Upper lobe of right lung (tissue), 1 donor: ENCODE measurements at places on chromosomes 5 and 9.
A peak's percentile ranks its signal among the peaks of the same experiment; 100 is the strongest.

DNA sequence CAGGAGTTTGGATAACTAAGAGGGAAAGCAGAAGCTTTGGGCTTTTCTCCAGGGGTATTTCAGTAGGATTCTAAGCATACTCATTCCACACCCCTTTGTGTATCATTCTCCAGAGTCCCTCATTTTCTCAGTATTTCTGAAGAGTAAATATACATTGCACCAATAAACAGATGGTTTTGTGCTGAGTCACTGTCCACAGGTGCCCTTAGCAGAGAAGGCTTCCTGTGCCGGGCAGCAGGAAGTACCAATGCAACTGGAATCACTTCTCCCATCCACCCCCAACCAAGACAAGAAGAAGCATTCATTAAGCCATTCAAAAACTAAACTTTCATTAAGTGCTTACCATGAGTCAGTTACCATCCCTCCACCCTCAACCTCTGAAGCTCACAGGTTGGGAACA, 3.6 kb upstream of the CCNJL start:
- H3K27me3 ChIP-seq: no peaks in the 10 kb centered on the region
- H3K4me1 ChIP-seq: peaks cover 16% of the 10 kb centered on the region
- no peak for DNase-seq
- H3K36me3 ChIP-seq: no peaks in the 10 kb centered on the region
- H3K4me3 ChIP-seq: no peak overlapping the region

DNA sequence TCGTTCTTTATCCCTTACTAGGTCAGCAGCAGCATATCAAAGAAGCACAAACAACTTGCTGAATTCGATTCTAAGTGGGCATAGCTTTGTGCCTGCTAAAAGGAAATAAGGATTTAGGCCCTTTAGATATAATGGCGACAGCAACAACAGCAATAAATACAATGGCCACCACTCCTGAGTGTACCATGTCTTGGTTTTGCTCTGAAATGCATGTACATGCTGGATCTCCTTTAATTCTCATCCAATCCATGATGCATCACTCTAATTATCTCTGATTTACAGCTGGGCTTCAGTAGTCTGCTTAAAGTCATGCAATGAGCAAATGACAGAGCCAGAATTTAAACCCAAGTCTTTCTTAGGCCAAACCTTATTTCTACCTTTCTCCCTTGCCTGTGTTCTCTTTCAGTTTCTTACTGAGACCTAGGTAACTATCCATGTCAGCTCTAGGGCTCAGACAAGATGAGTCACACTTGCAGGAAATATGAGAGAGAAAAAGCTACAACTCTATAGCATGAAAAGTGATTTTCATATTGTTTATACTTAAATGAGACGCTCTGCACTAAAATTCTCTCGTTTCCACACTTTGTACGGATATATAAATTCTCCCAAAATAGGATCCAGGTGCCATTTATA, 111.8 kb downstream of the HMHB1 start:
- H3K36me3 ChIP-seq: no peaks in the 10 kb centered on the region
- no peak overlapping the region for H3K4me3 ChIP-seq
- no peak for DNase-seq
- H3K4me1 ChIP-seq: no peaks in the 10 kb centered on the region

DNA sequence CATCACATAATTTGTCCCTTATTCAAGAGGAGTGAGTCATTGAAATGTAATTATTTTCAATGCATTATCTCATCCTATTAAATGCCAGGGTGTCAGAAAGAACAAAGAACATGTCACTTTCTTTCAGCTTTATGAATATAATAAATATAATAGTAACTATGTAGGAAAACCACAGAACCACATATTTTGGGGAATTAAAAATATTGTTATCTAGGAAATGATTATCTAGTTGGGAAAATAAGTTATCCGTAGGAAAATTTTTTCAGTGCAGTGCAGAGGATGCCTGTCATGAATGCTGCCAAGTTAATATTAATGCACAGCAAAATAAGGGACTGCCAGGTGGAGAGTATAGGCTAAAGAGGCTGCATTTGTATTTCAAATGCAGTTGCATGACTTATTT, 844.8 kb downstream of the MAT2B start:
- no peaks in the 10 kb centered on the region for H3K27me3 ChIP-seq
- no peaks in the 10 kb centered on the region for H3K4me1 ChIP-seq
- no peak for DNase-seq
- H3K4me3 ChIP-seq: no peak overlapping the region
- H3K27ac ChIP-seq: no peak overlapping the region

DNA sequence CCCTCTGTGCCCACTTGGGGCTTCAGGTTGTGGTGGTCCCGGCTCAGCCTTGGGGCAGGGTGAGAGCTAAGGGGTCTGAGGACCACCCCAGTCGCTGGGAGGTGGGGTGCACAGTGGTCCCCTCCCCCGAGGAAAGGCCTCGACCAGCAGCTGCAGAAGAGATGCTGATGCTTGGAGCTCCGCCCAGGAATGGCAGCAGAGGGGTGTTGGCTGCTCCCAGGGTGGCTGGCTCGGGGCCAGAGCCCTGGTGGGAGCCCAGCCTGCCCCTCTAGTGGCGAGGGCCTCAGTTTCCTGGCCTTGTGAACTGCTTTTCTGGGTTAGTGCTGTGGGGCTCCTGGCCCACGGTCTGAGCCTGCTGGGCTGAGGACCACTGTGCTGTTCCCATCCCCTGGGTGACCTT, 1.2 kb downstream of the DIPK1B start:
- peaks cover 8% of the 10 kb centered on the region for H3K27me3 ChIP-seq
- H3K27ac ChIP-seq: peak overlapping the region; percentile 70
- peak overlapping the region; percentile 44 for H3K4me3 ChIP-seq

GRCh38 chr9:89993678-89994630, 389.1 kb downstream of the GADD45G start:
- no peak overlapping the region for H3K4me3 ChIP-seq
- DNase-seq: peak; percentile 84
- H3K36me3 ChIP-seq: no peaks in the 10 kb centered on the region
- H3K27ac ChIP-seq: peak overlapping the region; percentile 55

DNA sequence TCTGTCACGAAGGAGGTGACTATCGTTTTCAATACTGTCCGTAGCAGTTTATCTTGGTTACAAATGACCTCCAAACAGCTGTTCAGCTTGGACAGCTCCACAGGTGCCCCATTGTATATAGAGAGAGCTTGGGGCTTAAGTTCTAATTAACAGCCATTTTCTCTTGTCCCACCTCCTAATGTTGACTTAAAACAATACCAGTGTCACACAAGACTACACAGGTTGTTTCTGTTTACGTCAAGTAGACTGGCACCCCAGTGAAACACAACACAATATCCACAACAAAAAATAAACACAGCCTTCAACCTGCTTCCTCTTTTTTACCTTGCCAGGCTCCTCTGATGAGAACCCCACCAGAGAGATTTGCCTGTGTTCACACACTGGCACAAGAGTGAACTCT, 39.8 kb upstream of the TLE1 start:
- no peak overlapping the region for H3K27ac ChIP-seq
- no peaks in the 10 kb centered on the region for H3K4me1 ChIP-seq
- H3K36me3 ChIP-seq: no peaks in the 10 kb centered on the region
- no peak overlapping the region for H3K4me3 ChIP-seq

GRCh38 chr9:93955111-93955980, at the start of gene BARX1:
Gene BARX1 (minus strand): TSS chr9:93955355. CDS start chr9:93955146, 209 bp downstream.
- peaks cover 95% of the 10 kb centered on the region for H3K27me3 ChIP-seq
- peaks cover 40% of the 10 kb centered on the region for H3K4me1 ChIP-seq
- no peak for DNase-seq
- H3K27ac ChIP-seq: no peak within 1 kb of the TSS
- H3K4me3 ChIP-seq: peak within 1 kb of the TSS; percentile 19
- no peaks in the 10 kb centered on the region for H3K36me3 ChIP-seq

DNA sequence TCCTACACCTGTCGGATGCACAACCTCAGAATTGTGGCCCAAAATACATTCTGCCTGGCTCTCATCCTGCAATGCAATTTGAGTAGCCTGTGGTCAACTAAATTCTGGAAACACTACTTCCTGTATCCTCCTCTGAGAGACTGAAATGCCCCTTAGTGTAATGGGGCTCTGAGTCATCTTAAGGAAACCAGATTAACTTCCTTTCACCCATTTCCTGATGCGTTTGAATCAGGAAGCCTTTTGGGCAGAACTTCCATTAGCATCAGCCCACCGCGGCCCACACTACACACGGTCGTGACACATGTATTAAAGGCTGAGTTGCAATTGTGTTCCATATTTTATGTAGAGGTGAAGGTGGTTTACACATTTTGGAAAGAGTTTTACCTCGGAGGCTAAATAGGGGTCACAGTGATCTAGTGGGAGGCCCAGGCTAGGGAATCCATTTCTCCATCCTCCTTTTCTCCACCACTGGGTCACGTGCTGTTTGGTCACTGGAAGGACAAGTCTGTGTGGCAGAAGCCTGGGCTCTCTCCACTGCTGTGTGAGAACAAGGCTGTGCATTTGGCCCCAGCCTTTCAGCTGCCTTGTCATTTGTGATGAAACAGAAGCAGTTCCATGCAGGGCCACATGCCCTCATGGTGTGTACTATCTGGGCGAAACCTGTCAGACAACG, 55.9 kb downstream of the DAP start:
- H3K27me3 ChIP-seq: no peaks in the 10 kb centered on the region
- H3K4me1 ChIP-seq: peaks cover 32% of the 10 kb centered on the region
- H3K36me3 ChIP-seq: peaks cover 4% of the 10 kb centered on the region
- H3K27ac ChIP-seq: no peak overlapping the region
- no peak for DNase-seq
- H3K4me3 ChIP-seq: no peak overlapping the region

GRCh38 chr5:132455614-132456115, 34.9 kb downstream of the IRF1 start:
- no peaks in the 10 kb centered on the region for H3K27me3 ChIP-seq
- no peak for DNase-seq
- H3K4me3 ChIP-seq: no peak overlapping the region
- peak overlapping the region; percentile 85 for H3K27ac ChIP-seq
- peaks cover 18% of the 10 kb centered on the region for H3K36me3 ChIP-seq

- H3K4me3 ChIP-seq: no peak overlapping the region
- no peaks in the 10 kb centered on the region for H3K4me1 ChIP-seq
Measured at GRCh38 chr5:150397782-150398721, 14.7 kb downstream of the CD74 start.

DNA sequence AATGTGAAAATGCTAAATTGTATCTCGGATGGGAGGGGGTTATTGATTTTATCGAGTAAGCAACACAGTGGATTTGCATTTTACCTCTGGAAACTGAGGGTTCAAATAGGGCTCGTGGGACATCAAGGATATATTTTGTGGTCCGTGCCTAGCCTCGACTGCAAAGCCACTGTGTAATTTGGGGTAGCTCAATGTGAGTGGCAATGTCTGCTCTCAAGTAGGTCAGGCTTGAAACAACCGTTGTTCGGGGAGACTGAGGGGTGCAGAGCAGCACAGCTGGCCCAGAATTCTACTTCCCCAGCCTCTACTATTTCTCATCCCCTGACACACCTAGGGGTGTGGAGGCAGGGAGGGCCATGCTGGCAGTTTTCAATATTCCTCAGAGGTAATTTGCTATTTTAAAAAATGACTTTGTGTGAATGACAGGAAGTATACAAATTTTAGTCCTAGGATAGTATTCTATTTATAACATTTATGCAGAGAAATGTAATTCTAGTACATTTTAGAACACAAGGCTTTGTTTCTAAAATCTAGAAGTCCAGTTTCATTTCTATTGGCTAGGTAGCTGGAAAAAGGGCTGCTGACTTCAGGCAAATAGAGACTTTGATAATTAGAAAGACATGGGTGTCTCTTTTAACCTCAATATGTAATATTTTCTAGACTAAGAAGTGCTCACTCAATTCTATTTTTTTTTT, 1.4 kb upstream of the DAB2 start:
- H3K4me3 ChIP-seq: no peak overlapping the region
- peak overlapping the region; percentile 84 for H3K27ac ChIP-seq
- H3K27me3 ChIP-seq: no peaks in the 10 kb centered on the region
- no peak for DNase-seq

DNA sequence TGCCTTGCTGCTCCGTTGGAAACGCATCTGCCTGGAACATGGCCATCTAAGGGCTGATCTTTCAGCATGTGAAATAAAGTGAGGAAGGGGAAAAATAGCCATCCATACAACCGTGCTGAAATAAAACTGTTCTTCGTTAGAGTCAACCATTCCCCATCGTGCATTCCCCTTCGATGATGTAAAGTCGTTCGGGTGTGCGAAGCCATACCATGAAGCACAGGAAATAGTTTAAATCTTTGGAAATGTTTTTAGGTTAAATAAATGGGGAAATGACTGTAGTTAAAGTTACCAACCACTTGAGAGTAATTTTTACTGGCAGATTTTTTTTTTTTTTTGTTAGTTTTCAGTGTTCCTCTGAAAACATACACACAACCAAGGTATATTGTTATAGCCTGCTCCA, 302.5 kb downstream of the SH3GL2 start:
- H3K27ac ChIP-seq: no peak overlapping the region
- no peaks in the 10 kb centered on the region for H3K36me3 ChIP-seq
- no peak overlapping the region for H3K4me3 ChIP-seq
- no peaks in the 10 kb centered on the region for H3K27me3 ChIP-seq
- DNase-seq: no peak

- DNase-seq: no peak
- H3K4me1 ChIP-seq: peaks cover 4% of the 10 kb centered on the region
- no peaks in the 10 kb centered on the region for H3K36me3 ChIP-seq
- no peaks in the 10 kb centered on the region for H3K27me3 ChIP-seq
- no peak overlapping the region for H3K27ac ChIP-seq
Measured at GRCh38 chr9:114003351-114003750, 74.7 kb downstream of the AMBP start.

- no peaks in the 10 kb centered on the region for H3K27me3 ChIP-seq
- no peaks in the 10 kb centered on the region for H3K4me1 ChIP-seq
- H3K27ac ChIP-seq: no peak overlapping the region
- H3K36me3 ChIP-seq: no peaks in the 10 kb centered on the region
- peak; percentile 64 for DNase-seq
Measured at GRCh38 chr9:134592018-134592818, 49.4 kb upstream of the COL5A1 start.

- H3K4me1 ChIP-seq: peaks cover 13% of the 10 kb centered on the region
- H3K27ac ChIP-seq: no peak overlapping the region
- H3K27me3 ChIP-seq: peaks cover 19% of the 10 kb centered on the region
- peak; percentile 89 for DNase-seq
- no peaks in the 10 kb centered on the region for H3K36me3 ChIP-seq
Measured at GRCh38 chr5:923281-923873, 30.7 kb downstream of the TRIP13 start.

DNA sequence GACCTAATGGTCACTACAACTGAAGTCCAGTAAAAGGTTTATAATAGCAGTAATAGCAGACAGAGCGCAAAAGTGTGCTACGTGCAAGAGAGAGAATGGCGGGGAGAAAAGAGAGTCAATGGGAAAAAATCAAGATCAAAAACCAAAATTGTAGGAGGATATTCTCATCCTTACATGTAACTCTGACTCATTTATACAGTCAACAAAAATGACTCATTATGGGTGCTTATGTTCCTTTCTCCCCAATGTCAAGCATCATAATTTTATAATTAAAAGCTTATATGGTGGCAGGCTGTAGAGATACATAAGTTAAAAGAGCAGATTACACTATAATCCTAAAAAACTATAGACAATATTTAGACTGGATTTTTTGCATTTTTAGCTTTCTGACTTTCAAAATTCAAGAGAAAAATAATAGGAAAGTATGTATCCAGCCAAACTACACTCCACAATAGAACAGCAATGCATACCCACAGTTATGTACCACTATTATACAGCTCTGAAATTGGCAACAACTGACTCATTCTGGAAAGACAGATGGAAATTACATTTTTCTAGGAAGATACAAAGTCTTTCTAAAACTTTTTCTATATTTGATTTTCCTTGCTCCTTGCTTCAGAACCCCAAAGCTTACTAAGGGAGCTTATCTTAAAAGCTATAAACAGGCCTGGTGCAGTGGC, 78.4 kb downstream of the PLPP1 start:
- H3K27ac ChIP-seq: no peak overlapping the region
- no peaks in the 10 kb centered on the region for H3K4me1 ChIP-seq
- no peaks in the 10 kb centered on the region for H3K36me3 ChIP-seq
- H3K27me3 ChIP-seq: no peaks in the 10 kb centered on the region
- H3K4me3 ChIP-seq: no peak overlapping the region
- no peak for DNase-seq
